Natural killer cell treated with Interleukin-12 subunit alpha and Interleukin-12 subunit beta and Interleukin-15 and Interleukin-18, amount 100 ng/mL, for 72 hours (primary cell): ENCODE measurements at places on chromosomes 1 and 21. TPM values are rescaled to one million over a fixed set of nuclear protein-coding genes. Genes with fewer than 3 reads are reported as not detected.

GRCh38 chr1:172292840-172293239, 127.6 kb upstream of the C1orf105 start:
- no peaks in the 10 kb centered on the region for H3K36me3 ChIP-seq
- H3K4me3 ChIP-seq: no peak overlapping the region
- peaks cover 1% of the 10 kb centered on the region for H3K4me1 ChIP-seq
- no peaks in the 10 kb centered on the region for H3K27me3 ChIP-seq
- DNase-seq: no peak

DNA sequence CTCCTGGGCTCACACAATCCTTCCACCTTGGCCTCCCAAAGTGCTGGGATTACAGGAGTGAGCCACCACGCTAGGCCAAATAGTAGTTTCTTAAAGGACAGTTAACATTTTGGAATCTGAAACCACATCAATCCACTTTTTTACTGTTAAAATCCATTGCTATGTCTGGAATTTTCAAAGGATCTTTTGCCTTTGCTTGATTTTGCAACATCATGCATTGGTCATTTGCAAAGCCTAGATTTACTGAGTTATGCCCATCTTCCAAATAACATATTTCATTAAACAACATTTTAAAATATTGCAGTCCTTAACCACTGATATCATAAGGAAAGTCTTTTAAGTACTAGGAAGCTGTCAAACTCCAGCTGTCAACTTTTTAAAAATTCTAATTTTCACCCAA, 3.3 kb downstream of the POGZ start:
- H3K27ac ChIP-seq: no peak overlapping the region
- no peaks in the 10 kb centered on the region for H3K27me3 ChIP-seq
- peaks cover 12% of the 10 kb centered on the region for H3K4me1 ChIP-seq
- no peak overlapping the region for H3K4me3 ChIP-seq
- H3K36me3 ChIP-seq: peaks cover 6% of the 10 kb centered on the region
- DNase-seq: no peak

GRCh38 chr1:32900956-32901822, at the start of gene TMEM54:
TSS of gene TMEM54 (minus strand) at chr1:32901389. CDS start at chr1:32901238, 151 bp downstream.
- DNase-seq: no peak
- H3K4me3 ChIP-seq: peak within 1 kb of the TSS; percentile 72
- H3K27me3 ChIP-seq: peaks cover 29% of the 10 kb centered on the region
- H3K4me1 ChIP-seq: peaks cover 5% of the 10 kb centered on the region

GRCh38 chr1:108551137-108551862, 8.6 kb upstream of the EEIG2 start:
- H3K27me3 ChIP-seq: no peaks in the 10 kb centered on the region
- DNase-seq: no peak
- no peaks in the 10 kb centered on the region for H3K4me1 ChIP-seq
- no peaks in the 10 kb centered on the region for H3K36me3 ChIP-seq

DNA sequence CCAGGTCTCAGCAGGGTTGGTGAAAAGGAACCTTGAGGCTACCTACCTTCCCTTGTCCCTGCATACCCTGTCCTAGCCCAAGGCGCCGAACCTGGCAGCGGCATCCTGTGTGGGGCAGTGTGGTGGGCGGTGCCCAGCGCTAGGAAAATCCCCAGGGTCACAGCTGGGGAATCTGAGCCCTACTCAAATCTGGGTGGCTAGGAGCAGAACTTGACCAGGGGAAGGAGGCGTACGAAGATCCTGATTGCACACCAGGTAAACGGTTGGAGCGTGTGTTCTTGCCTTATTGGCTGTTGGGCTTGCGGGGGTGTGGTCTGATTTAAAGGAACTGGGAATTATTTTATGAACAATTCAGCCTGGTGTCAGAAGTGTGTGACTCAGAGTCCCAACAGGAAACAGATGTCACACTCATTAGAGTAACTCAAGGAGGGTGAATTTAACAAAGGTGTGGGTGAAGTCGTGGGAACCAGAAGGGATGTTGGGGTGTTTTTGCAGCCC, 118.6 kb downstream of the LRIG2 start:
- H3K36me3 ChIP-seq: no peaks in the 10 kb centered on the region
- DNase-seq: no peak
- no peak overlapping the region for H3K27ac ChIP-seq
- H3K27me3 ChIP-seq: peaks cover 23% of the 10 kb centered on the region

ARHGEF2 gene
- 234 TPM for total RNA-seq

GRCh38 chr1:181189691-181190363, 101.3 kb downstream of the IER5 start:
- peaks cover 37% of the 10 kb centered on the region for H3K27me3 ChIP-seq
- no peaks in the 10 kb centered on the region for H3K4me1 ChIP-seq
- no peak overlapping the region for H3K27ac ChIP-seq
- H3K4me3 ChIP-seq: no peak overlapping the region
- no peaks in the 10 kb centered on the region for H3K36me3 ChIP-seq

IGSF9 gene
- not detected for total RNA-seq

DNA sequence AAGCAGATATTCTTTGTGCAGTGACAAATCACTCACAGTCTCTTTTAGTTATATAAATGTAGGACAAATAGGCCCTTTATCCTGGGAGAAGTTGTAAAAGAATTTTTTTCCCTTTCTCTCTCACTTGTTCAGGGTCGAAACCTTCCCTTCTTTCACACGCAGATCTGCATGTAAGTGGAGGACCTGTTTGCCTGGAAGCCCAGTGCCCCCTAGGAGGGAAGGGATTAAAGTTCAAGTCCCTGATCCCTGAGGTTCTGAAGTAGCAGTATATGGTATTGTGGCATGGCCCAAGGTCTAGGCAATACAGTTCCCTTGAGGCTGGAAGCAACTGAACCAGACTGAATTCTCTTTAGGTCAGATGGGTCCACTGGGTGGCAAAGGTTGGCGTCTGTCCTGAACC, 48.6 kb upstream of the PTGFRN start:
- H3K27me3 ChIP-seq: no peaks in the 10 kb centered on the region
- no peak overlapping the region for H3K27ac ChIP-seq
- no peaks in the 10 kb centered on the region for H3K4me1 ChIP-seq

DNA sequence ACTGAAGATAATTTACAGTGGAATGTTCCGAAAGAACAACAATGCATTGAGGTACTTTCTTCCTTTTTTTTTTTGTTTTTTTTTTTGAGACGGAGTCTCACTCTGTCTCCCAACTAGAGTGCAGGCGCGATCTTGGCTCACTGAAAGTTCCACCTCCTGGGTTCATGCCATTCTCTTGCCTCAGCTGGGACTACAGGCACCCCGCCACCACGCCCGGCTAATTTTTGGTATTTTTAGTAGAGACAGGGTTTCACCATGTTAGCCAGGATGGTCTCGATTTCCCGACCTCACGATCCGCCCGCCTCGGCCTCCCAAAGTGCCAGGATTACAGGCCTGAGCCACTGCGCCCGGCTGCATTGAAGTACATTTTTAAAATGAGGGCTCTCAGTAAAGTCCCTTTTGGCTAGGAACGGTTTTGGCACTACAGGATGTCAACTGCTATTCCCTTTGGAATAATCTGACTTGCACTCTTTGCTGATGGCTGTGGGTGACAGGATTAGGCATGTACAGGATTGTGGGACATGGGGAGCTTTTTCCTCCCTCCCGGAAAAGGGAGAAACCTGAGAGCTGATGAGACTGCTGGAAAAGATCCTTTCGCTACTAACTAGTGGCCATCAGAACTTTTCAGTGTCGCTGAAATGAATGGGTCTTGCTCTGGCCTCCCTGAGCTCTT, 56.9 kb upstream of the EDEM3 start:
- H3K4me1 ChIP-seq: no peaks in the 10 kb centered on the region
- H3K4me3 ChIP-seq: no peak overlapping the region
- H3K36me3 ChIP-seq: peaks cover 6% of the 10 kb centered on the region
- no peak overlapping the region for H3K27ac ChIP-seq
- H3K27me3 ChIP-seq: no peaks in the 10 kb centered on the region
- DNase-seq: no peak

DNA sequence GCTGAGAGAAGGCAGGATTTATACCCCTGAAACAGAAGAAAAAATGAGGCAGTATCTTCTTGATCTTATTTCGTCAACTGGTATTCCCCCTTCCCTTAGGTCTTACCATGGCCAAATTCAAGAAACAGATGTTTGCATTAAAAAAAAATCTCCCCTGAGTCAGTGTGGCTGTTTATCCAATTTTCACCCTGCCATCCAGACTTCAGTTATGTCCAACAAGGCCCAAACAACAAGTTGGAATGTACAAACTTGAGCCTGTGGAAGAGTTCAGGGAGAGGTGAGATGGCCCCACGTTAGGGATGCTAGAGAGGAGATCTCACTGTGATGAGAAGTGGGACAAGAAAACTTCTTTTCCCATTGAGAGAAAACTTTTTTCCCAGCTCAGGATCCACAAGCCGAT, 147.2 kb upstream of the PROX1 start:
- DNase-seq: no peak
- no peak overlapping the region for H3K4me3 ChIP-seq
- H3K27ac ChIP-seq: no peak overlapping the region
- H3K36me3 ChIP-seq: no peaks in the 10 kb centered on the region

DNA sequence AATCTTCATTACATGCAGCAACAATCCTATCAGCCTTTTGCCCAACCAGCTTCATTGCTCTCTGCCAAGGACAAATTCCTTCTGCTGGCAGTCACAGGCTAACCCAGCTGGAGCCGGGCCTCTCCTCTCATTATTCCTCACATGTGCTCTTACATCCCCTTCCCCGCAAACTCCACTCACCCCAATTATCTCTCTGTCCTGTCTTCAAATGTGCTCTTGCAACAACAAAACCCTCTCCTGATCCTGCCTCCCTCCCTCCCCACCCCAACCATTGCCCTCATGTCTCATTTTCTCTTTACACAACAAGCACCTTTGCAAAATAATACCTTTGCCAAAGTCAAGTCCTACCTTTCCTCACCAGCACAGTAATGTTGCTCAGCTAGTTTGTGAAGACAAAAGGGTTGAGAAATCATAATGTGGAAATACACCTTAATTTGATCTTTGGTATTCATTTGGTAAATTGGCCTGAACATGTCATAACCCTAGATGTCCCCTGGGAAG, 36.0 kb upstream of the DHCR24 start:
- DNase-seq: no peak
- H3K27ac ChIP-seq: no peak overlapping the region
- H3K27me3 ChIP-seq: peaks cover 28% of the 10 kb centered on the region
- no peaks in the 10 kb centered on the region for H3K4me1 ChIP-seq

DNA sequence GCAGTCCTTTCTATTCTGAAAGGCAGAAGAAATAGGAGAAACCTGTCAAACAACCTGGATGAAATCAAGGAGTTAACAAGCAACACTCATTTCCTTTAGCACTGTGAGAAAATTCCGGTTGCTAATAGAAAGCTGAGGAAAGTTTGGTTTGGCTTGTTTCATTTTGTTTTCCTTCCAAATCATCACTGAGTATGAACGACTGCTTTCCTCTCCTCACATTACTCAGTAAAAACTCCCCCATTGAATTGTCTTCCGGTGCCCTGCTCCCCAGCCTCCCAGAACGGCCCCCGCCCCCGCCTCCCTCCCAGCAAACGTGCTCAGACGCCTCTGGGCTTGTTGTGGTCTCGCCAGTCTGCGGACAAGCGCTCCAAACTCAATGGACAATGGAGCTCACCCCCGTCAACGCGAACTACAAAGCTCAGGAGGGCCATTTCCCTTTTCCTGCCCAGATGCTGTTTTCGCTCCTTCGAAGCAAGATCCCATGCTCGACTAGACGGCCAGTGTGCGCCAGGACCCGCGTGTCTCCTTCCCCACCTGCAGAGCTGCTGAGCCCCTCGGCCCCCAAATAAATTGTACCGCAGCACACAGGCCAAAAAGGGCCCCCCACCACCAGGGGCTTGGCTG, 747 bp downstream of the STX6 start:
- H3K27ac ChIP-seq: peak overlapping the region; percentile 82
- peak overlapping the region; percentile 86 for H3K4me3 ChIP-seq
- H3K27me3 ChIP-seq: peaks cover 7% of the 10 kb centered on the region

GRCh38 chr1:17559615-17560419, 20.3 kb downstream of the ARHGEF10L start:
- H3K4me3 ChIP-seq: no peak overlapping the region
- H3K27me3 ChIP-seq: no peaks in the 10 kb centered on the region
- no peak overlapping the region for H3K27ac ChIP-seq
- DNase-seq: no peak
- no peaks in the 10 kb centered on the region for H3K36me3 ChIP-seq

DNA sequence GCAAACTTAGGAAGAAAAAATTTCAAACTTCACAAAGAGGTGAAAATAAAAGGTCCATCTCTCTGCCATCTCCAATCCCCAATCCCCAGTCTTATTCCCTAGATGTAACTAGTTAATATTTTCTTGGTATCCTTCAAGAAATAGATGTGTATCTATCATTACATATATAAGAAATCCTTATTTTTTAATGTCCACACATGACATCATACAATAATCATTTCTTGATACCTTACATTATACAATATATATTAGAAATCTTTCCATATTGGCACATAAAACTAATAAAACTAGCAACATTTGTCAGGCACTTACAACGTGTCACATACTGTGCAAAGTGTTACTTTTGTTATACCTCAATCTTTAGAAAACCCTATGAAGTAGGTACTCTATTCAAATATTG, 16.2 kb downstream of the DOCK7 start:
- no peak overlapping the region for H3K4me3 ChIP-seq
- H3K4me1 ChIP-seq: no peaks in the 10 kb centered on the region
- H3K36me3 ChIP-seq: no peaks in the 10 kb centered on the region
- H3K27me3 ChIP-seq: no peaks in the 10 kb centered on the region
- no peak overlapping the region for H3K27ac ChIP-seq

ASCL5 gene
- total RNA-seq: not detected

CTNNBIP1 gene
- 18.7 TPM for total RNA-seq

KCNAB2 gene
- total RNA-seq: 157 TPM
